Stimulated activated CD8-positive, alpha-beta memory T cell treated with anti-CD3 and anti-CD28 coated beads, Interleukin-12 subunit alpha, Interleukin-12 subunit beta, amount 100 ng/mL, for 4 hours (primary cell): ENCODE measurements at places on chromosomes 1 and 21.

- no peak for DNase-seq
These were observed 109.0 kb upstream of the IPO9 start for GRCh38 chr1:201719812-201720521.

DNA sequence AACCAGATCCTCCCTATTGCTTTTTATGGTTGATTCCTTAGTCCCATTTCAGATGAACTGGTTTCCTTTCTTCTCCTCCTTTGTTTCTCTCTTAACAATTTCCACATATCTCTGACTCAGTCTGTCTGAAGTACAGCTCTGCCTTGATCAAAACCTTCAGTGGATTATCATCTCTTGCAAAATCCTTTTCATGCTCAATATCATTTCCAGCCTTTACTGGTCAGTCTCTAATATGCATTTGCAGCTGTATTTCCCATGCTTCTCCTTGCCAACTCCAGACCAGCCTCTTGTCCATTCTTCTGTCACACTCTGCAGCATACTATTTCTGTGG is 72.2 kb downstream of the SNX7 start:
- DNase-seq = no peak

DNA sequence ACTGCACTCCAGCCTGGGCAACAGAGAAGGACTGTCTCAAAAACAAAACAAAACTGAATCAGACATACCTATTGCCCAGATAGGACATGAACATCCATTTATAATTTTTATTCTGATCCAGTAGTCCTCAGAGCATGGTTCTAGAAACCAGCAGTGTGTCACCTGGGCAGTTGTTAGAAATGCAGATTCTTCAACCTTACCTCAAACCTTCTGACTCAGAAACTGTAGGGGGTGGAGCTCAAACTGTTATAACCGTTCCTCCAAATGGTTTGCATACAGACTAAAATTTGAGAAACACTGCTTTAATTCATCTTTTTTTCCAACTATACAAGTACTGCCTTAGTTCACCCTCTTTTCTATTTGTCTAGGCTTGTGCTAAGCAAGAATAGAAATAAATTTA is 6.0 kb downstream of the NASP start:
- DNase-seq = no peak

DNA sequence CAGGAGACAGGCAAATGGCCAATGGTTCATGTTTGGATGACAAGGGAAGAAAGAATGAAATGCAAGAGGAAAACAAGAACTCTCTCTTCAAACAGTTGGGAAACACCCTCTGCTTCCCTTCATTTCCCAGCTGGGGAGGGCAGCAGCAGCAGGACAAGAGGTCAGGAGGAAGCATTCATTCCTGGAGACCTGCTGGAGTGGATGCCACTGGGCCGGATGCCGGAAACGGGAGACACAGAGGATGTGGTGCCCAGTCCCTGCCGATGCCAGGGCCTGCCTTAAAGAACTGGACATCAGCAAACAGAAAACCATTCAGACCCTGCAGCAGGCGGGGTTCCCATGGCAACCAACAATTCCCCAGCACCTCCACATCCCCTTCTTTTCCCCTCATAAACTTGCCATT is 102.3 kb upstream of the ZNF648 start:
- no peak for DNase-seq

DNA sequence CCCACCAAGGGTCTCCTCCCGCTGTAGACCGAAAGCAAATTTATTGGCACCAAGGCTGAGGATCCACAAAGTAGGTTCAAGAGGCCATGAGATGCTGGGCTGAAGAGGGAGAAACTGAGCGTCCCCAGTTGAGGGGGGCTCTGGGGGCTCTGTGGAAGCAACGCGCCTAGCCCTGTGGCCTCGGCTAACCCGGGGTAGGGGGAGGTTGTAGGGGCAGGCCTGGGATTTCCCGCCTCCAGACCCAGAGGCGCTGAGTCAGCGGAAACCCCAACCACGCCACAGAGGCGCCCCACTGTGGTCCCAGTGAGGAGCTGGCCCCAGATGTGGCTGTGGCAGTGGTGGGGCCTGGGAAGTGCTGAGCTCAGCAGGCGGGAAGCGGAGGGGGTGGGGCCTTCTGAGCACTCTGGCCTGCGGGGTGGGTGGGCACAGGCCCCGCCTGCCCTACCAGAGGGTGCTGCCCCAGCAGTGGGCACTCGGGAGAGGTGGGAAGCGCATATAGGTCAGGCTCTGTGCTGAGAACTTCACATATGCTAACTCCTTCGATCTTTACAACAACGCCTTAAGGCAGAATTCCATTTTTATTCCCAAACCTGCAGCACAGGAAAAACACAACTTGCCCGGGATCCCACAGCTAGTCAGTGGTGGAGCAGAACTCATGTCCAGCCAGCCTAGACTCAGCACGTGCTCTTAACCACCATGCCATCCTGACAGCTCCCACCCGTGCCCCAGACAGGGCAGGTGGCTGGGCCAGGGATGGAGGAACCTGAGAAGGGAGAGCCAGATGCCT is 1.5 kb upstream of the COL16A1 start:
- DNase-seq = peak; percentile 55

DNA sequence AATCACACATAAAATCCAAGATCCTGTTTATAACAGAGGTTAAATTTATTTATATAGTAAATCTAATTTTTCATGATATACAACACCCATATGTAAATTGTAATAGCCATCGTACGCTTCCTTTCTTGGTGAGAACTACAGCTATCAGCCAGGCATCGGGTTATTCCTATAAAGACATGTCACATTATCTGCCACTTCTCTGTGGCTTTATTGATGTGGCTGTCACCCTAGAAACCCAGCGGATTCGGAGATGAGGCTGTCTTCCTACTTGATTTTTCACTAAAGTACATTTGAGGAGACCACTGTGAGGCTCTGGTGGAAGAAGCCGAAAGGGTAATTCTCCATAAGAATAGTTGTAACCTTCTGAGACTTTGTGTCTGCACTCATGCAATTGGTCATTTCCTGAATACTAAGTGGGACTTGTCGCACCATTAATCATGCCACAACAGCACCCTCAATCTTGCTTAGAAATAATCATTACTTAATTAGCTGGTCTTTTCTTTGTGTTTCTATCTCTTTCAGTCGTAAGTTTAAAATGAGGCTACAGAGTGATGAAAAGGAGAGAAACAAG is 106.0 kb downstream of the NTNG1 start:
- DNase-seq = no peak

DNA sequence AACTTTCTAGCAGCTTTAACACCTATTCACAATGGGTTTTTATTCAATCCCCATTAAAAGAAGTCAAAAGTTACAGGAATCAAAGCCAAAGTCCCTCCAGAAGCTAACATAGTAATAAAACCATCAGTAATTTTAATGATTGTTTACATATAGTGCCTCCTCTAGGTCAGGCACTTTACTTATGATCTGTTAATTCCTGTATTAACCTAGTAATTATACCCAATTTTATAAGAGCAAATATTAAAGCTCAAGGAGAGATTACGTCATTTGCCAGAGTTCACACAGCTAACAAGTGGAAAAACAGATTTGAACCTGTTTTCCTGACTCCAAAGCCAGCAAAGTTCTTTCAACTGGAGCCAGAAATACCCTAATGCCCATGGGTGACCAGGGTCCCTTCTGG is 112.9 kb upstream of the F3 start:
- DNase-seq = no peak

- DNase-seq = no peak
These were observed 12.6 kb downstream of the MCL1 start for GRCh38 chr1:150566589-150567340.

- no peak for DNase-seq
These were observed 24.4 kb upstream of the PDXK start for GRCh38 chr21:43694437-43695079.

DNA sequence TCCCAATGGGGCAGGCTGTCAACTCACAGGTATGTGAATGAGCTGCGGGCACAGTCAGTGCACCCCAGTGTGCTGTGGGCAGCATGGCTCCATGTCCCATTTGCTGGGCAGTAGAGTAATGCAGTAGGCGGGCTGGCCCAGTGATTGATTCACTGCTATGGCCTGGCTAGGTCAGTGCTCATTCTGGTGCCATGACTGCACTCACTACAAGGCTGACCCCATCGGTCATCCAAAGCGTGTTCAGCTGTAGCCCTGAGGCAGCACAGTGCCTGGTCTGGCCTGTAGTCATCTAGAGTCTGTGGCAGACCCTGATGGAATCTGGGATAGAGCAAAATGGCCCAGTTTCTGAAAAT is 7.4 kb downstream of the HYI start:
- DNase-seq = no peak

GRCh38 chr1:172144445-172145061 is 275.9 kb upstream of the C1orf105 start:
- no peak for DNase-seq

DNA sequence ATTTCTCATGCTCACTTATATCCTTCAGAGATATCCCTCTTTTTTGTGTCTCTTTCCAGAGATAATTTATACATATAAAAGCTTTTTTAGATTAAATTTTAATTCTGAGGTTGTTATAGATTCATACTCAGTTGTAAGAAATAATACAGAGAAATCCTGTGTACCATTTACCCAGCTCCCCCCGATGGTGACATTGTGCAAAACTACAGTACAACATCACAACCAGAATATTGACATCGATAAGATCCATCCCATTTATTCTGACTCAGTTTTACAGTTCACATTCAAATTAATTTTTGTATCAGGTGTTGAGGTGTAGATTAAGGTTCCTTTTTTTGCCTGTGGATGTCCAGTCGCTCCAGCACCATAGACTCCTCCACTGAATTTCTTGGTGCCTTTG is 14.3 kb downstream of the DMRTB1 start:
- DNase-seq = no peak
